Activated T-helper 2 cell treated with anti-CD3 and anti-CD28 coated beads, Interferon-gamma antibody, Interleukin-2, Interleukin-4, amounts not matched to agents 10 μg/mL and 5 μg/mL and 100 μg/mL, durations not matched to agents 14 hours and 24 hours and 36 hours (primary cell): ENCODE measurements at places on chromosomes 2 and 18. TPM values are rescaled to one million over a fixed set of nuclear protein-coding genes. Genes with fewer than 3 reads are reported as not detected.

DNA sequence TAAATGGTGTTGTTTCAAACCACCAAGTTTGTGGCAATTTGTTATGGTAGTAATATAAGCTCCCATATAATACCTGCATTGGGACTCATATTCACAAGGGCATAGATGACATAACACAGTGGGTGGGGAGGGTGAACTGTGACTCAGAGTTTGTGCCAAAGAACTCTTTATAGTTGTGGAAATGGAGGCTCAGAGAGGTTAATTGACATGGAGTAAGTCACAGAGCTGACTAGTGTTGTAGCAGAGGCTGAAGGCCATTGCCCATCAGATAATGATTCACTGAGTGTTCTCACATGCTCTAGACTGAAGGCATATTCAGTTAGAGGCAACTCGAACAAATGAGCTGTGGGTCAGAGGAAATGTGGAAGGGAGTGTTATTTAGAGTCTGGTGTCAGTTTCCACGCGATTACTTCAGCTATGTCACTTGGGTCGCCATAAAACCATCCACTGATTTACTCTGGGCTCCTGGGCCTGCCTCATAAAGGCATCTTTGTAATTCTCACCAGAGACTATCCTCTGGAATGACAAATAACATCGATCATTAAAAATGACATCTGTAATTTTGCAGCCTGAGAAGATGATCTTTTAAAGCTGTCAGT is 264.7 kb downstream of the CCDC85A start:
- H3K27me3 ChIP-seq, result no peaks in the 10 kb centered on the region
- H3K4me3 ChIP-seq, result no peak overlapping the region
- H3K27ac ChIP-seq, result no peak overlapping the region
- no peaks in the 10 kb centered on the region for H3K36me3 ChIP-seq
- DNase-seq, result no peak

- no peaks in the 10 kb centered on the region for H3K36me3 ChIP-seq
- H3K27ac ChIP-seq, result no peak overlapping the region
- no peak for DNase-seq
- H3K4me3 ChIP-seq, result no peak overlapping the region
Observed at GRCh38 chr2:33903215-33903614, 304.1 kb upstream of the FAM98A start.

DNA sequence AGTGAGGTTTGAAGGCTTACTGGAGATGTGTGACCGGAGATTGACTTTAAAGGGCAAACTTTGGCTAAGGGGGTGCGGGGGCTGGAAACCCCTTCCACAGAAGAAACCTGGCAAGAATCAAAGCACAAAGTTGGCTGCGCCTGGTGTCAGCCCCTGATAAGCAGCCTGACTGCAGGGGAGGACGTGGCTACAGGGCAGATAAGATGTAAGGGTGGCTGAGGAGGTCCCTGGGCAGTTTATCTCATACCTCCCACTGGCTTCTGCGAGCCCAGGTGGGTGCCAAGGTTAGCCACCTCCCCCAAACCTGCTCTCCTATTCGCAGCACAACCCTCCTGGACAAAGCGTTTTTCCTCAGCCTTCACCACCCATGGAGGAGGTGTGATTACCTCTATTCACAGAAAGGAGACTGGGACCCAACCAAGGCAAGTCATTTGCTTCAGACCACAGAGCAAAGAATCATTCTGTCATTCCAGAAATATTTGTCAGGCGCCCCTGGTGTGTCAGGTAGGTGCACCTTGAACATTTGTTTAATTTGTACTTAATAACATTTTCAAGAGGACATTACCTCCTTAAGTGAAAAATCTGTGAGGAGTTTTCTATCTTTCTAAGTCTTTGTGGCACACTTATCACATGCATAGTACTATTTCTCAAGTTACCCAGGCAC is 73.1 kb upstream of the IL1R1 start:
- no peaks in the 10 kb centered on the region for H3K36me3 ChIP-seq
- H3K27me3 ChIP-seq, result peaks cover 16% of the 10 kb centered on the region
- H3K4me3 ChIP-seq, result no peak overlapping the region
- H3K27ac ChIP-seq, result no peak overlapping the region

DNA sequence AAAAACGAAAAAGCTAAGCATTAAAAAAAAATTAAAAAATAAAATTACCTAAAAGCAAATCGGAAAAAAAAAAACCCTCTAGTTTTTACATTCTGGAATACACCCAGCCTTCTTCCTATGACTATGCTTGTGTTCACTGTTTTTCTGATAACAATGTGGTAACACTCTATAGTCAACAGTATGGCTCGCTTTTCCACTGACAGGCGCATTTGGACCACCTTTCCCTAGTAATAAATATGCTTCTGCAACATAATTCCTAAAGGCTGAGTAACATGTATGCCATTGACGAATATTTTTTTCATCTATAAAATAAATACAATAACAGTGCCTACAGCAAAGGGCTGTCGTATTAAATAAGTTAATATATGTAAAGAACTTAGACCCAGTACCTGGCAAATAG is 27.9 kb downstream of the NOL10 start:
- H3K27me3 ChIP-seq, result no peaks in the 10 kb centered on the region
- no peak overlapping the region for H3K27ac ChIP-seq
- no peak overlapping the region for H3K4me3 ChIP-seq
- peaks cover 47% of the 10 kb centered on the region for H3K36me3 ChIP-seq
- no peak for DNase-seq
- peaks cover 5% of the 10 kb centered on the region for H3K4me1 ChIP-seq

GRCh38 chr18:4908328-4908727 is 288.7 kb downstream of the AKAIN1 start:
- no peaks in the 10 kb centered on the region for H3K36me3 ChIP-seq
- no peaks in the 10 kb centered on the region for H3K4me1 ChIP-seq

DNA sequence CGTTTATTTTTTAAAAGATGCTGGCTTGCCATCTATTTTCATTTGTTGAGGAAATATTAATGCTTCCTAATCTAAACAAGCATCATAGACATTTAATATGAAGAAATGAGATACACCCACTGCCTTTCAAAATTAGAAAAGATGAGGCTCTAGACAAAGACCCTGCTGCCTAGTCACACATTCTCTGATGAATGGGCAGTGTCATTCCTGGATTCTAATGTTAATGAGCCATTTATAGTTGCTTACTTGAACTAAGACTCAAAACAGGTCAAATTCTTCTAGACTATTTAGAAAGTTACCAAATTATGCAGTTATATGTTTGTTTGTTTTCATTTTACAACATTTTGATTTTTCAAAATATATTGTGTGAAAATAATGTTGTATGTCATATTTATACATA is 237.6 kb downstream of the CDH7 start:
- H3K4me3 ChIP-seq, result no peak overlapping the region
- H3K36me3 ChIP-seq, result no peaks in the 10 kb centered on the region
- H3K4me1 ChIP-seq, result no peaks in the 10 kb centered on the region
- H3K27ac ChIP-seq, result no peak overlapping the region
- H3K27me3 ChIP-seq, result no peaks in the 10 kb centered on the region

Gene HOXD1
- not detected in 2 replicates for total RNA-seq

Gene ATP8B1
- total RNA-seq, result not detected in 2 replicates

GRCh38 chr18:28189400-28190239 is 12.7 kb upstream of the CDH2 start:
- no peaks in the 10 kb centered on the region for H3K36me3 ChIP-seq
- DNase-seq, result no peak
- no peak overlapping the region for H3K27ac ChIP-seq
- no peaks in the 10 kb centered on the region for H3K27me3 ChIP-seq

Gene NTSR2
- not detected in 2 replicates for total RNA-seq

DNA sequence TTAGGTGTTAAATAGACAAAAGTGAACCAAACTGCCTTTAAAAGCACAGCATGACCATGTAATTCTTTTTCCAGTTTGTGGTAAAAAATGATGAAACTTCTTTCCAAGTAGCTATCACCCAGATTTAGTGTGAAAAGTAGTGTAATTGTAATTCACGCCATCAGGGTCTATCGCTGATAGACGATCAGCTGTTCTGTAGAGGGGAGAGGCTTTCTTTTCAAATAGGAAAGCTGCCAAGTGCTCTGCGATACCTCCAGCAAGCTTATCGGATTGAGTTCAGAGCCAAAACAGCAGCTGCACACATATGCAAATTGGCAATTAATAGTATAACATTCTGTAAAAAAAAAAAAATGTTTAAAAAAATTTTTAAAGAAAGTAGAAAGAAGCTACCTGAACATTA is 61.9 kb upstream of the PSMD14 start:
- peaks cover 53% of the 10 kb centered on the region for H3K4me1 ChIP-seq
- H3K27me3 ChIP-seq, result no peaks in the 10 kb centered on the region
- peak overlapping the region; percentile 84 for H3K4me3 ChIP-seq
- no peak for DNase-seq
- H3K27ac ChIP-seq, result no peak overlapping the region

GRCh38 chr2:28958689-28959088 is 22.4 kb upstream of the TOGARAM2 start:
- H3K27me3 ChIP-seq, result peaks cover 18% of the 10 kb centered on the region
- H3K4me1 ChIP-seq, result peaks cover 13% of the 10 kb centered on the region
- no peak overlapping the region for H3K27ac ChIP-seq

Gene ST8SIA5
- 0.05 and 0.39 TPM in 2 replicates for total RNA-seq

DNA sequence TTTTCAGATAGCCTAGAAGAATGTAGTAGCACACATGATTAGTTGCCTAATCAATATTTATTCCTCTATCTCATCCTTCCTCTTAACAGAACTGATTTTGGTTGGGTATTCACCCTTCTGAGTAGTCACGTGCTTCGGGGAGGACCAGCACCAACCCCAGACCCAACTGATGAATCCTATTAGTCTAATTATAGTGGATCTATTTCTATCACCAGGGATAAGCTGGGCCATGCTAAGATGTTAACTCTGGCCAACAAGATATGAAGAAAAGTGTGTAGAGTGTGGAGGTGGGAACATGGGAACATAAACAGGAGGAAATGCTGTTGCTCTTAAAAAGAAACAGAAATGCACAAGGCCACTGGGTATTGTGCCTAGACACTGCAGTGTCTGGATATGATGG is 119.9 kb downstream of the THADA start:
- H3K27me3 ChIP-seq, result no peaks in the 10 kb centered on the region
- no peak overlapping the region for H3K4me3 ChIP-seq
- H3K36me3 ChIP-seq, result peaks cover 25% of the 10 kb centered on the region

DNA sequence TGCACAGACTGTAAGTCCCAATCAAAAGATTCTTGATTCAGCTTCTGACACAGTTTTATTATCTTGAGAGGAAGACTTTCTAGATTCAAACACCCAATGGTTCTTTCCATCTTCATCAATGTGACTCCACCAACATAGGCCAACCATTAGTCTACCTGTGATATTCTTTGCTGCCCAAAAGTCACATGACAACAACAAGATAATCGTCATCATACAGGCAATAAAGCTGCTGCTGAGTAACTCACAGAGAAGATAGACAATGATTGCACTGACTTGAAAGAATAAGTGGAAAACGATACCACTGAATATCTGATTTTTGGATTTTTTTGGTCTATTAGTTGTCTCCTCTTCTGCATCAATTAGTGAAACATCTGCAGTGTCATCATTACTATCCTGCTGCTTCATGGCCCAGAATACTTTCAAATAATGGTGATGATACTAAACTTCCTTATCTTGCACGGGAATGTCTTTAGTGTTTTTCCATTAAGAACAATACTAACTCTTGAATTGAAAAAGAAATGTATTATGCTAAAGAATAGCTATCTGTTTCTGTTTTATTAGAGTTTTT is 19.5 kb downstream of the M1AP start:
- no peak for DNase-seq
- no peak overlapping the region for H3K27ac ChIP-seq
- peaks cover 16% of the 10 kb centered on the region for H3K27me3 ChIP-seq
- no peaks in the 10 kb centered on the region for H3K36me3 ChIP-seq
- no peak overlapping the region for H3K4me3 ChIP-seq
